Uterus (tissue), 4 donors: ENCODE measurements at places on chromosomes 13 and 19. TPM values are rescaled to one million over a fixed set of nuclear protein-coding genes. Genes with fewer than 3 reads are reported as not detected.

GRCh38 chr19:49425178-49425577, at the start of gene GFY:
Gene GFY (plus strand): TSS chr19:49425388. CDS start chr19:49426431, 1,043 bp downstream.
- no peak for DNase-seq
- no peak within 1 kb of the TSS for H3K4me3 ChIP-seq
- H3K27me3 ChIP-seq, result peaks cover 40% of the 10 kb centered on the region
- no peak within 1 kb of the TSS for H3K27ac ChIP-seq
- H3K4me1 ChIP-seq, result peaks cover 17% of the 10 kb centered on the region

- H3K27me3 ChIP-seq, result no peaks in the 10 kb centered on the region
- DNase-seq, result no peak
- H3K27ac ChIP-seq, result no peak overlapping the region
- H3K36me3 ChIP-seq, result no peaks in the 10 kb centered on the region
- no peaks in the 10 kb centered on the region for H3K4me1 ChIP-seq
Observed at GRCh38 chr13:98338310-98338709, 161.2 kb upstream of the RNF113B start.

DNA sequence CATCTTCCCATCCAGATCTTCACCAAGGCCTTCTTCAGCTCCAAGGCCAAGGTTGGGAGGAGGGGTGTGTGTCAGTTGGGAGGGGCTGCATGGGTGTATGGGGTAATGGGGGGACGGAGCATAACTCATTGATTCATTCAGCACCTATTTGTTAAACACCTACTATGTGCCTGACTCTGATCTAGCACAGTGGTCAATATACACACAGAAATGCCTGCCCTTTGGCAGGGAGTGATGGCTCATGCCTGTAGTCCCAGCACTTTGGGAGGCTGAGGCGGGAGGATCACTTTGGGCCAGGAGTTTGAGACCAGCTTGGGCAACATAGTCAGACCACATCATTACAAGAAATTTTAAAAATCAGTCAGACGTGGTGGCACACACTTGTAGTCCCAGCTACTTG, 19.2 kb upstream of the SPACA4 start:
- no peaks in the 10 kb centered on the region for H3K27me3 ChIP-seq
- H3K27ac ChIP-seq, result no peak overlapping the region
- H3K4me3 ChIP-seq, result no peak overlapping the region
- no peaks in the 10 kb centered on the region for H3K4me1 ChIP-seq

KLK4 gene
- total RNA-seq, result 3.4 TPM
